ENCODE measurements at places on chromosomes 4 and X. TPM values are rescaled to one million over a fixed set of nuclear protein-coding genes. Genes with fewer than 3 reads are reported as not detected.

Gene SORCS2
- 0.05 TPM for total RNA-seq

Gene TMEM271
- total RNA-seq: not detected

Gene CYP2U1
- total RNA-seq: 9.3 TPM

Gene CSAG3
- total RNA-seq: not detected

Gene RAB9B
- total RNA-seq: 1.7 TPM

Gene PAGE2
- total RNA-seq: not detected

Gene MAGEE2
- not detected for total RNA-seq

Gene IGFBP7
- 1,151 TPM for total RNA-seq

Gene RHOXF1
- not detected for total RNA-seq

Gene CXCL13
- total RNA-seq: not detected

GRCh38 chr4:89204624-89205023, 93.3 kb downstream of the TIGD2 start:
- no peak for DNase-seq
- no peaks in the 10 kb centered on the region for H3K36me3 ChIP-seq
- no peaks in the 10 kb centered on the region for H3K4me1 ChIP-seq
- no peak overlapping the region for H3K4me3 ChIP-seq
- no peaks in the 10 kb centered on the region for H3K27me3 ChIP-seq

DNA sequence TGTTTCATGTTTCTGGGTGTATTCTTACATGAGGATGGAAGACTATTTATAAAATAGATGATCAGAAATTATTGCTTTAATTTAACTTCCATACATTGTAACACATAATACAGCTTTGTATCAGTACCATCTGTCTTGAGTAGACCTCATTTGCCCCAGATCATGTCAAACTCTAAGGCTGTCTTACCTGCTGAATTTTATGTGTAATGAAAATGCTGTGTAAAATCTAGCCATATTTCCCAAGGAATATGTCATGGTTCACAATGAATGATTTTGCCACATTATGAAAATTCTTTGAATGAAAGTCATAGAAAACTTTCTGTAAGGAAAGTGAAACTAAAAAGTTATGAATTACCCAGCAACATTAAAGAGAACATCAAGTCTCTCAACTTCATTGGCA, 7.4 kb downstream of the BDH2 start:
- no peaks in the 10 kb centered on the region for H3K4me1 ChIP-seq
- no peak for DNase-seq
- H3K27ac ChIP-seq: no peak overlapping the region
- H3K27me3 ChIP-seq: no peaks in the 10 kb centered on the region
- H3K4me3 ChIP-seq: no peak overlapping the region

GRCh38 chrX:103124284-103124683, 31.3 kb upstream of the NXF3 start:
- H3K4me1 ChIP-seq: no peaks in the 10 kb centered on the region
- DNase-seq: no peak
- H3K27ac ChIP-seq: no peak overlapping the region
- H3K4me3 ChIP-seq: no peak overlapping the region
- H3K27me3 ChIP-seq: no peaks in the 10 kb centered on the region

GRCh38 chr4:174538123-174538875, 16.0 kb upstream of the HPGD start:
- no peak overlapping the region for H3K4me3 ChIP-seq
- DNase-seq: no peak
- no peaks in the 10 kb centered on the region for H3K27me3 ChIP-seq
- no peaks in the 10 kb centered on the region for H3K36me3 ChIP-seq

- H3K4me3 ChIP-seq: no peak overlapping the region
- no peaks in the 10 kb centered on the region for H3K36me3 ChIP-seq
- no peak overlapping the region for H3K27ac ChIP-seq
- H3K27me3 ChIP-seq: peaks cover 5% of the 10 kb centered on the region
- no peak for DNase-seq
These were observed 3.4 kb downstream of the CD38 start for GRCh38 chr4:15781427-15782095.

DNA sequence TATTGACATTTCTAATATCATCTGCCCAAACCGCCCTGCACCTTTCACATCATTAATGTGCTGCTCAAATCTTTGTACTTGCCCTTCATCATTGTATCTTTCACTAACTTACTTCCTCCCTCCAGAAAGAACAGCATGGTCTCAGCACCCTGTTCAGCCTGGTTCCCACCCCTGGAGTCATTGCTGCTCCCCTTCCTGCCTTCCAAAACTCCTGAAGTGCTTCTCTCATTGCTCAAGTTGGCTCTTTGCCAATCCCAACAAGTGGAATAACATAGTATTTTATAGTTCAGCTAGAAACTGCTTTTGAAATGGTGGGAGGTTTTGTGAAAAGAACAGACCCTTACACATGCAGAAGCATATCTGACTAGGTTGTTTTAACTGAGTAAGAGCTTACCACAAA, 14.0 kb upstream of the TTC29 start:
- no peak overlapping the region for H3K27ac ChIP-seq
- DNase-seq: no peak
- peaks cover 6% of the 10 kb centered on the region for H3K4me1 ChIP-seq

- no peak for DNase-seq
- H3K27me3 ChIP-seq: no peaks in the 10 kb centered on the region
- no peak overlapping the region for H3K4me3 ChIP-seq
- no peaks in the 10 kb centered on the region for H3K4me1 ChIP-seq
These were observed 12.4 kb downstream of the DYNLT3 start for GRCh38 chrX:37834937-37835336.

- no peaks in the 10 kb centered on the region for H3K27me3 ChIP-seq
- H3K4me3 ChIP-seq: no peak overlapping the region
- H3K4me1 ChIP-seq: no peaks in the 10 kb centered on the region
- peak; percentile 60 for DNase-seq
- no peak overlapping the region for H3K27ac ChIP-seq
These were observed 146.0 kb upstream of the CPEB2 start for GRCh38 chr4:14856062-14856933.

GRCh38 chrX:129522184-129523078, 859 bp downstream of the SMARCA1 start:
- H3K4me1 ChIP-seq: no peaks in the 10 kb centered on the region
- DNase-seq: peak; percentile 36
- H3K4me3 ChIP-seq: peak overlapping the region; percentile 78
- H3K27ac ChIP-seq: no peak overlapping the region
- peaks cover 3% of the 10 kb centered on the region for H3K36me3 ChIP-seq
- no peaks in the 10 kb centered on the region for H3K27me3 ChIP-seq

- no peaks in the 10 kb centered on the region for H3K27me3 ChIP-seq
- no peak for DNase-seq
- H3K27ac ChIP-seq: no peak overlapping the region
- no peaks in the 10 kb centered on the region for H3K4me1 ChIP-seq
- no peak overlapping the region for H3K4me3 ChIP-seq
These were observed 630.4 kb upstream of the FTHL17 start for GRCh38 chrX:31702222-31702621.

- no peak for DNase-seq
- peaks cover 6% of the 10 kb centered on the region for H3K4me1 ChIP-seq
- H3K27me3 ChIP-seq: no peaks in the 10 kb centered on the region
- no peak overlapping the region for H3K4me3 ChIP-seq
- no peaks in the 10 kb centered on the region for H3K36me3 ChIP-seq
These were observed 149.9 kb downstream of the AMMECR1 start for GRCh38 chrX:110167952-110168451.

DNA sequence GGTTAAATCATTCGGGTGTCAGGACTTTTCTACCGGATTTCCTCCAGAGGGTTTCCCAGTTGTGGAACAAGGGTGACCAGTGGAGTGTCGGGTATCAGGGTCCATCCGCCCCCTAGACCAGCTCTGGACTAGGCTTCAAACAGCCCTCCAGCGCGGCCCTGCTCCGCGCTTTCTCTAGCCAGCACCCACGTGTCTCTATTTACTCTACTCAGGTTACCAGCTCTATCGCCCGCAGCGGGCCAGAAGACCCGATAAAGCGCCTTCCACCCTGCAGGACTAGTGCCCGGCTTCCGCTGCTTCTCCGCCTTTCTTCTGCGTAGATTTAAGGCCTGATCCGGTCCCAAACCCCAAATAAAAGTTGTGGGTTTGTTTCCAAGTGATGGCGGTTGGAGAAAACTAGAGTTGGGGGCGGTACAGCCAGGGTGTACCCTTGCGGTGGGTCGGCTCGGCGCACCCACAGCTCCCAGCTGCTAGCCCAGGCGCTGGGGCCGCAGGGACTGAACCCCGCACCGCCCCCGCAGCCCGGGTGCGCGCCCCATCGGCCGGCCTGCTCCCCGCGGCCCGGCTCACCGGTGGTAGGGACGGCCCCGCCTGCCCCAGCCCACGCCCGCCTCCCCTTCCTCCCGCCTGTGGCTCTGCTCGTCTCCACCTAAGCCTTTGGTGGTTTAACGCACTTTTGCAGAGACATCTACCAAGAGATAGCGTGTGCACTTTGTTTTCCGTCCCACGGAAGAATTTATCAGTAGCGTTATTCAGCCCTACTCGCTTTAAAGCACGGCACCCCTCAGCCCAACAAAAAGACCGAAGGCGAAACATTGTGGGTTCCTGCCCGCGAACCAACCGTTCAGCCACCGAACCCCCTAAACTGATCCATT, 2.1 kb downstream of the LEF1 start:
- H3K27ac ChIP-seq: peak overlapping the region; percentile 75
- H3K36me3 ChIP-seq: peaks cover 36% of the 10 kb centered on the region
- H3K4me3 ChIP-seq: peak overlapping the region; percentile 67
- peaks cover 10% of the 10 kb centered on the region for H3K27me3 ChIP-seq
- peak; percentile 49 for DNase-seq

DNA sequence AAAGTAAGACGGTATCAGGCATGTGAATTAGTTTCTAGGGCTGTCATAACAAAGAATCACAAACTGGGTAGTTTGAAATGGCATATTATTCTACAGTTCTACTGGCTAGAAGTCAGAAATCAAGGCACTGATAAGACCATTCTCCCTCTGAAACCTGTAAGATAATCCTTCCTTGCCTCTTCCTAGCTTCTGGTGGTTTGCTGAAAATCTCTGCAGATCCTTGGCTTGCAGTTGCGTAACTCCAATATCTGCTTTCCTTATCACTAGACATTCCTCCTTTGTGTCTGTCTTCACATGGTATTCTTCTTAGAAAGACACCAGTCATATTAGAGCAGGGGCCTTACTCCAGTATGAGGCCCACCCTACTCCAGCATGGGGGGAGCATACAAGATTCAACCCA, 19.6 kb upstream of the LCORL start:
- no peaks in the 10 kb centered on the region for H3K4me1 ChIP-seq
- no peak overlapping the region for H3K27ac ChIP-seq
- no peak for DNase-seq
- no peaks in the 10 kb centered on the region for H3K36me3 ChIP-seq
- H3K27me3 ChIP-seq: no peaks in the 10 kb centered on the region

DNA sequence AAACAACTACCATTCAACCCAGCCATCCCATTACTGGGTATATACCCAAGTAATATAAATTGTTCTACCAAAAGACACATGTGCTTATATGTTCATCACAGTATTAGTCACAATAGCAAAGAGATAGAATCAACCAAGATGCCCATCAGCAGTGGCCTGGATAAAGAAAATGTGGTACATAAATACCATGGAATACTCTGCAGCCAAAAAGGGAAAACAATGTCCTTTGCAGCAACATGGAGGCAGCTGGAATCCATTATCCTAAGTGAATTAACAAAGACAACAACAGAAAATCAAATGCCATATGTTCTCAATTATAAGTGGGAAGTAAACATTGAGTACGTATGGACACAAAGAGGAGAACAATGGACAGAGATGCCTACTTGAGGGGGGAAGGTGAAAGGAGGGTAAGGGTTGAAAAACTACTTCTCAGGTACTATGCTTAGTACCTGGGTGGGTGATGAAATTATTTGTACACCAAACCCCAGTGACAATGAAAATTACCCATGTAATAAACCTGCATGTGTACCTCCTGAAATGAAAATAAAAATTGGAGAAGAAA, 632.1 kb upstream of the AADAT start:
- DNase-seq: no peak
- H3K4me3 ChIP-seq: no peak overlapping the region
- no peaks in the 10 kb centered on the region for H3K4me1 ChIP-seq
- H3K27ac ChIP-seq: no peak overlapping the region

GRCh38 chr4:123583043-123583442, 186.4 kb downstream of the SPRY1 start:
- no peak for DNase-seq
- peaks cover 8% of the 10 kb centered on the region for H3K4me1 ChIP-seq
- no peak overlapping the region for H3K27ac ChIP-seq
- H3K4me3 ChIP-seq: no peak overlapping the region
- no peaks in the 10 kb centered on the region for H3K36me3 ChIP-seq
- no peaks in the 10 kb centered on the region for H3K27me3 ChIP-seq

GRCh38 chr4:131488772-131489171, 1660.3 kb upstream of the PCDH10 start:
- no peaks in the 10 kb centered on the region for H3K27me3 ChIP-seq
- no peak overlapping the region for H3K27ac ChIP-seq
- DNase-seq: no peak
- no peaks in the 10 kb centered on the region for H3K4me1 ChIP-seq

DNA sequence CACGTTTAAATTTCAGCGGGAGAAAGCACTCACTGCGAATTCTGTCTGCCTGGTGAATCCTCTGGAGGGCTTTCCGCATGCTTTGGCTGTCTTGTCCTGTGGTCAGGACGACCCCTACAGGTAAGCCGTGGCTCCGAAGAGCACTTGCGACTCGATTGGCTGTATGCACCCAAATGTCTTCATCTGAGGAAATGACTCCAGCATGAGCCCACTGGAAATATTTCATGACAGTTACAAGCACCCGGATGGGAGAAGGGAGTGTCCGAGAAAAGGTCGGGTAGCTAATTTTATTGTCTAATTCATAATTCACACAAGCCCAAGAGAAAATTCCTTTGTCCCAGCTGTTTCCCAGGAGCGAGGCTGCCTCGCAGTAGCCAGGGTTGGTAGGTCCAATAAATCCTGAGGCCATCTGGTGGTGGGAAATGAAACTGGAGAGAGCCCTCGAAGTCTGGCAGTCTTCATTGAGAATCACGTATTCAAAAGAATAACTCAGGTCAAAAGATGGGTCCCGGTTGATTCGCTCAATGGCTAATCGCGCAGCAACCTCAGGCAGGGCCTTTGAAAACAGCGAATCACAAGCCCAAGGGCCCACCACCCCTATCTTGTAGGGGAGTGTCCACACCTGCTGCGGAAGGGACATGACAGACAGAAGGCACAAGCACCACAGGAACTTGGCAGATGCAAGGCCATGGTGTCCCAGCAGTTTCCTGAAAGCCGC, 6.6 kb downstream of the GUCY2F start:
- no peaks in the 10 kb centered on the region for H3K27me3 ChIP-seq
- H3K27ac ChIP-seq: no peak overlapping the region
- H3K4me1 ChIP-seq: peaks cover 15% of the 10 kb centered on the region
- H3K36me3 ChIP-seq: no peaks in the 10 kb centered on the region

DNA sequence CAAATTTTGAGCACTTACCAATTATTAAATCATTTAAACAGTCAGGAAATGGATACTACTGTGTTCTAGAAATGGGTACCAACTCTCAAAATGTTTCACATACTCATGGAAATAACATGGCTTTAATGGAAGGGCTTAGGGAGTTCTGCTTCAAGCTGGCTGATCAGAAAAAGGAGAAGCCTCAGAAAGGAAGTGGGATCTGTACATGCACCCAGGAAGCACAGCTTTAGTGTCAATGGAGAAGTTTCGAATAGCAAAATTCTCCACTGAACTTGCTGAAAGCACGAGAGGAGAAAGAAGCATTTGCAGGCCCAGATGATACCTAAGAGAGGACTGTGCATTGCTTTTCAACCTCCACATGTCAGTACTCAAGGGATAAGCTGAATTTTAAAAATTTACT, 11.1 kb upstream of the HS3ST1 start:
- no peaks in the 10 kb centered on the region for H3K27me3 ChIP-seq
- H3K4me1 ChIP-seq: no peaks in the 10 kb centered on the region
- H3K27ac ChIP-seq: no peak overlapping the region
- no peak for DNase-seq
- H3K36me3 ChIP-seq: no peaks in the 10 kb centered on the region
- no peak overlapping the region for H3K4me3 ChIP-seq

Measured in SJSA1 (cell line).